ENCODE measurements at places on chromosomes 5 and 9.

DNA sequence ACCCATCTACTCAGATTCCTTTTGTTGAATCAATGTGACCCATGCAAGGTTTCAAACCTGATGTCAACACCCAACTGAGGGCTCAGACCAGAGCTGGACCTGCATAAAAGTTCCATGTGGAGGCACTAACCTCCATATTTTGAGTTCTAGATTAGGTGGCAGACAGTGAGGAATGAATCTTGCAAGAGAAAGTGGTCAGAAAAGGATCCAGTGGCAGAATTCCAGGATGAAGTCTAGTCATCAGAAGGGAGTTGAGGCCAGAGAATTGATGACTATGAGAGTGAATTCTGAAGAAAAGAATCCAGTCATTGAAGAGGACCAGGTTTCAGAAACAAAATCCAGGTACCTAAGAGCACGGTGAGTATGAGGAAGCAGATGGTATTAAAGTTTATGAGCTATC is 205.1 kb upstream of the RGMB start:
- DNase-seq: no peak

DNA sequence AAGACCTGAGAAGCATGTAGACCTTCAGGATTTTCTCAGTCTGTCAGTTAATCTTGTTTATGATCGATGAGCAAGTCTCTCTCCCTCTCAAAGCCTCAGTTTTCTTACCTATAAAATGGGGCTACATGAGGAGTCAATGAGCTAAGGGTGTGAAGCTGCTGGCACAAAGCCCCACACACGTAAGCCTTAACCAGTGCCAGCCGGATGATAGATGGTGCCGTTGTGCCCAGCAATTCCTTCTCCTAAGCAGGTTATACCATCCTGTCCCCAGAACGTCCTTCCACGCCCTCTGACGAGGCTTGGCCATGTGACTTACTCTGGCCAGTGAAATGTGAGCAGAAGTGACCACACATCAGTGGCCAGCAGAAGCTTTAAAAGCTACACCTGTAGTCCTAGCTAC is 179.0 kb downstream of the C9orf50 start:
- DNase-seq: no peak

DNA sequence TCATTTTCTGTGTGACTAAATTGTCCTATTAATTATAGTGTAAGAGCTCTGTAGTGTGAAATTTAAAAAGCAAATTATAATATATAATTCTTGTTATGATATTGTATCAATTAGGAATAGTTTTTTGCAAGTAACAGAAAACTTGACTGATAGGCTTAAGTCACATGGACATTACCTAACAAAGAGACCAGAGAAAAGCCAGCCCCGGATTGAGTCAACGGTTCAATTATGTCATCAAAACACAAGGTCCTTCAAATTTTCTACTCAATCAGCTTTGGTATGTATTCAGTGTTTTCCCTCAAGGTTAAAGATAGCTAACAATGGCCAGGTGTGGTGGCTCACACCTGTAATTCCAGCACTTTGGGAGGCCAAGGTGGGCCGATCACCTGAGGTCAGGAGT is 126.7 kb upstream of the PTGER4 start:
- no peak for DNase-seq

GRCh38 chr9:130276955-130277354 is 11.4 kb downstream of the HMCN2 start:
- no peak for DNase-seq

- no peak for DNase-seq
Observed at GRCh38 chr5:32583582-32584232, 1.6 kb upstream of the SUB1 start.

- DNase-seq: no peak
Observed at GRCh38 chr5:92687821-92688722, 892.9 kb downstream of the NR2F1-AS1 start.
